Activated naive CD4-positive, alpha-beta T cell treated with anti-CD3 and anti-CD28 coated beads, Interleukin-2, amount 50 U/mL, for 16 hours (primary cell): ENCODE measurements at places on chromosomes 2 and 18.

DNA sequence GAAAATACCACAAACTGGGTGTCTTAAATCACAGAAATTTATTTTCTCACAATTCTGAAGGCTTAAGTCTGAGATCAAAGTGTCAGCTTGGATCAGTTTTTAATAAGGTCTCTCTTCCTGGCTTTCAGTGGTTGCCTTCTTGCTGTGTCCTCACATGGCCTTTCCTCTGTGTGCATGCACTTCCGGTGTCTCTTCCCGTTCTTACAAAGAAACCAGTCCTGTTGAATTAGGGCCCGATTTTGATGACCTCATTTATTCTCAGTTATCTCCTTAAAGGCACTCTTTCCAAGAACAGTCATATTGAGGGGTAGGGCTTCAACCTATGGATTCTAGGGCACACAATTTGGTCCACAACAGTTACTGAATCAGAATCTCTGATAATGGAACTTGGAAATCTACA, 5.4 kb upstream of the XIRP2 start:
- DNase-seq = no peak

- peak; percentile 28 for DNase-seq
Observed at GRCh38 chr2:38723173-38723572, 28.0 kb downstream of the SRSF7 start.

GRCh38 chr2:142286618-142287017, 155.8 kb upstream of the LRP1B start:
- DNase-seq = no peak

GRCh38 chr2:124668161-124668560, 643.1 kb downstream of the CNTNAP5 start:
- no peak for DNase-seq

DNA sequence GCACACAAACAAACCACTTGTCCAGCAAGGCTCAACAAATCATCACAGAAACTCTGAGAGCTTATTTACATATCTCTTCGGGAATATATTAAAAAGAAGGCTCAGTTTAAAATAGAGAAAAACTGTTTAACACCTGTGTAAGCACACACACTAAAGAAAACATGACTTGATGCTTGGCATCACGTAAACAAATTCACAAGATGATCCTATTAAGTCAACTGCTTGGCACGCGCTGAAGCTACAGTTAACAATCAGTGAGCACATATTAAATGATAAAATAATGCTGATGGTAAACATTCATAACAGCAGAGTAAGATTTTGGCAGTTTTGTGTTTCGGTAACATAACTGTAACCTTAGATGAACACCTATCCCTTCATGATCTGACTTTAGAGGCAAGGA, 4.3 kb upstream of the HES6 start:
- no peak for DNase-seq

- DNase-seq = no peak
Observed at GRCh38 chr2:191666732-191667131, 11.2 kb upstream of the NABP1 start.

GRCh38 chr2:19812166-19812565, 89.6 kb downstream of the TTC32 start:
- no peak for DNase-seq
